ENCODE measurements at places on chromosomes 6 and 20.
A peak's percentile ranks its signal among the peaks of the same experiment; 100 is the strongest.

DNA sequence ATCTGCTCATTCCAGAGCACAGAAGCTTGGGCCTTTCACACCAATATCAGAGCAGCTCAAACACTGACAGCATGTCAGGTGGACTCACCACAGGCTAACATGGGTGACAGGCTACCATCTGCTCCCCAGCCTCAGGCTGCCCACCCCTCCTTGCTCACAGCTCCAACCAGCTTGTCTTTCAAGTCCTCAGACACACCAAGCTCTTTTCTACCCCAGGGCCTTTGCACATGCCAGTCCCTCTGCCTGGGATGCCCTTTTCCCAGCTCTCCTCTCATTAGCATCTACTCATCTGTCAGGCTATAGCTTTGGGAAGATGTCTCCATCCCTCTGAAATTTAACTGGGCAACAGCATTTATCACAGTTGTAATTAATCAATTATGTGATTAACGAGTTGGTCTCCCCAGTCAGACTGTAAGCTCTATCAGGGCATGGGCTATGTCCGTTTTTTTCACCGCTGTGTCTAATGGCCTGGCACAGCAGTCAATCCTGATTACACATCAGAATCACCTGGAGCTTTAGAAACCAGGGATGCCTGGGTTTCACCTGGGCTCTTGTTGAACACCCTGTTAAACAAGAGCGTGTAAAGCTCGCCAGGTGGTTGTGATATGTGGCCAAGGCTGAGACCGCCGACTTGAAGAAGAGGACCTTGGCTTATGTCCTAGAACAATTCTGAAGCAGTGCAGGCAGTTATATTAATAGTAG is 88.9 kb upstream of the MRPS10 start:
- H3K27ac ChIP-seq: peak overlapping the region; percentile 91
- H3K4me1 ChIP-seq: peaks cover 34% of the 10 kb centered on the region
- no peaks in the 10 kb centered on the region for H3K27me3 ChIP-seq
- no peak for DNase-seq
- peaks cover 2% of the 10 kb centered on the region for H3K36me3 ChIP-seq

GRCh38 chr20:11734431-11734830 is 183.3 kb upstream of the BTBD3 start:
- no peak overlapping the region for H3K4me3 ChIP-seq
- H3K27ac ChIP-seq: no peak overlapping the region
- H3K4me1 ChIP-seq: no peaks in the 10 kb centered on the region
- H3K27me3 ChIP-seq: no peaks in the 10 kb centered on the region

GRCh38 chr20:43550456-43550855 is 8.4 kb upstream of the SGK2 start:
- DNase-seq: no peak
- no peak overlapping the region for H3K27ac ChIP-seq
- H3K4me3 ChIP-seq: no peak overlapping the region
- H3K4me1 ChIP-seq: no peaks in the 10 kb centered on the region

DNA sequence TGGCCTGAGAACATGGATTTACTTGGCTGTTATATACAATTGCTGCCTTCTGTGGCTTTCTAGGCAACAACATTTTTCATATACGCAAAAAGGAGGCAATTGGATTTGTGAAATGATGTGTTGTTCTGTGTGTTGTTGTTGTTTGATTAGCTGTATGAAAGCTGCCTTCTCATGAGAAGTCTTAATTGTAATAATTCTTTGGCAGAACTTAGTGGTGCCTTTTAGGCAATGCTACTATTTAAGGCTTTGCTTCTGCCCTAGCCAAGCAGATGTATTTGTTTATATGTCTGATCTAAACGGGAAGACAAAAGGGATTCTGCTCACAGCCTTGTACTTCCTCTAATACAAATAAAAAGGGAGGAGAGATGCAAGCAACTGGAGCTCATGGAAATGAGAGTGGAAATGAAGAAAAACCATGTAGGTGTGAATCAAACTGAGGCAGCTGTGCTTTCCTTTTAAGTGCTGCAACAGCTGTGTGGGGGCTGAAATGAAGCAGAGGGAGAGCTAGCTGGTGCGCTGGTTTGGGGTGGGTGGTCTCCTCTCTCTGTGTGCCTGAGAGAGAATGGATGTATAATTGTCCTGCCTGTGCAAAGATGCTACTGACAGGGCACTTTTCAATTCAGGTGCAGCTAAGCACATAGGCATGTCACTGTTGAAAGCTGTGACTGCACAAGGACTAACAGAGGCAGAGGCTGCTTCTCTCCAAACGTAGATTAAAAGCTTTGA is 386.9 kb upstream of the MAN1A1 start:
- H3K27ac ChIP-seq: no peak overlapping the region

DNA sequence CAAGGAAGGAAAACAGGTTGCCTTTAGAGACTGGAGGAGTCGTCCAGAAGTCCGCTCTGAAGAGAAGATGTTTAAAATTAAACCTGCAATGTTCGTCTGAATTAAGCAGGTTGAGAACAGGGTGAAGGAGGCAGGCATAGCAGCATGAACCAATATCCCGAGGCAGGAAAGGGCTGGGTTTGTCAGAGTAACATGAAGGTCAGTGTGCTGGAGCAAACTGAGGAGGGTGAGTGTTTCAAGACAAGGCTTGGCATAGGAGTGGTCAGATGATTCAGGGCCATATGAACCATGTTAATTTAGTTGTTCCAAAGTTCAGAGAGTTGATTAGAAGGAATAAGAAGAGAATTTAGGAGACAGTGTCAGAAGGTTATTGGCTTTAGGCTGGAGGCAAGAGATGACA is 93.3 kb downstream of the UTRN start:
- peaks cover 6% of the 10 kb centered on the region for H3K36me3 ChIP-seq
- H3K27me3 ChIP-seq: no peaks in the 10 kb centered on the region
- peak overlapping the region; percentile 24 for H3K4me3 ChIP-seq
- peaks cover 32% of the 10 kb centered on the region for H3K4me1 ChIP-seq
- H3K27ac ChIP-seq: peak overlapping the region; percentile 54

- peaks cover 82% of the 10 kb centered on the region for H3K4me1 ChIP-seq
- H3K27ac ChIP-seq: peak overlapping the region; percentile 54
- no peak overlapping the region for H3K4me3 ChIP-seq
Measured at GRCh38 chr6:108622641-108623298, 62.1 kb downstream of the FOXO3 start.

- no peak overlapping the region for H3K27ac ChIP-seq
- H3K4me3 ChIP-seq: no peak overlapping the region
- H3K27me3 ChIP-seq: peaks cover 2% of the 10 kb centered on the region
- DNase-seq: no peak
- no peaks in the 10 kb centered on the region for H3K36me3 ChIP-seq
- no peaks in the 10 kb centered on the region for H3K4me1 ChIP-seq
Measured at GRCh38 chr6:111228094-111228493, 140.8 kb downstream of the SLC16A10 start.

DNA sequence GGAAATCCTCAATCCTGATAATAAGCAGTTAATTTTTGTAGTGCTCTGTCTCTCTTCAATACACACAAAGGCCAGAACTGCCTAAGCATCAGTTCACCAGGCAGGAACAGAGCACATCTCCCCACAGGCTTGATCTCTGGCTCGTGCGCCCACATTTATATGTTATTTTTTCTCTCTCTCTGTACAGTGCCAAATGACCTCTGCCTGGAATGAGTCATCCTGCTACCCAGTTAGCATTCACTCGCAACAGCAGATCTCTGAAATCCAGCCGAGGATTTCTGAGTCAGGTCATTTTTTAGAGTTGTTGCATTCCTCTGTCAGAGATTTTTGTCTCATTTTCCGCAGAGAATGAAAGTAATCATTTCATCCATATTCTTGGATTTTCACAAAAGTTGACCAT is 107.1 kb downstream of the COL12A1 start:
- H3K27me3 ChIP-seq: no peaks in the 10 kb centered on the region
- no peaks in the 10 kb centered on the region for H3K36me3 ChIP-seq
- DNase-seq: no peak
- no peak overlapping the region for H3K27ac ChIP-seq
- H3K4me1 ChIP-seq: no peaks in the 10 kb centered on the region

GRCh38 chr20:32354592-32355416 is 3.3 kb upstream of the ASXL1 start:
- H3K4me1 ChIP-seq: peaks cover 16% of the 10 kb centered on the region
- H3K4me3 ChIP-seq: no peak overlapping the region
- H3K27ac ChIP-seq: no peak overlapping the region
- H3K36me3 ChIP-seq: peaks cover 18% of the 10 kb centered on the region
- no peaks in the 10 kb centered on the region for H3K27me3 ChIP-seq
- DNase-seq: no peak

GRCh38 chr20:760751-761417 is 7.4 kb downstream of the SLC52A3 start:
- no peaks in the 10 kb centered on the region for H3K4me1 ChIP-seq
- no peak for DNase-seq
- H3K36me3 ChIP-seq: no peaks in the 10 kb centered on the region
- peaks cover 70% of the 10 kb centered on the region for H3K27me3 ChIP-seq
- no peak overlapping the region for H3K27ac ChIP-seq

DNA sequence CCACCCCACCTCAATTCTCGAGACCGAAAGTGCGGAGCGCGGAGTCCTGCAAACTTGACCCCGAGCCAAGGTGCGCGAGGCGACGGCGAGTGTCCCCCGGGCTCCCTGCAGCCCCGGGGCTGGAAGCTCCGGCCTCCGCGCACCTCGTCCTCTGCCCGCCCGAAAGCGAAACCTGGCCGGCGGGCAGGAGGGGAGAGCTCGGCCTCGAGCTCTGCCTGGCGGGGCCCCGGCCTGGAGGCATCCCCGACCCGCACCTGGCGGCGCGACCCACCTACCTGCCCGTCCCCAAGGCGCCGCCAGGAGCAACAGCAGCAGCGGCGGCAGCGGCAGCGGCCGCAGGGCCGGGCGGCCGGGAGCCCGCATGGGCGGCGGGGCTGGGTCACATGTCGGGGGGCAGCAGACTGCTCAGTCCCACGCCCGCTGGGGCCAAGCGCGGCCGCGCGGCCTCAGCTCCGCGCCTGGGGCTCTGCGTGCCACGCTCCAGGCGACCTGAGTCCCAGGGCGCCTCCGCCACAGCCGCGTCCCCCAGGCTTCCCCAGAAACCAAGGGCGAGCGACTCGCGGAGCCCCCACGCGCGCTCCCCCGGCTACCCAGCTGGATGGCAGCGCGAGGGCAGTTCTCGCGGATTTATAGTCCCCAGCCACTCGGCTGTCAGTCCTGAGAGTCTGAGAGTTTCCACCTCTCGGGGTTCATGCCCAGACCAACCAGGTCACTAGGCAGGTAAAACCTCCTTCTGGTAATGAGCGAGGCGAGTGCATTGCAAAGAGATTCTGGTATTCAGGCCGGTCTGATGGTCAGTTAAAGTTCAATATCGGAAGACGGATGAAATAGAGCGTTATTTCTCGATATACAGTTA is at the start of gene IL20RA:
TSS of gene IL20RA (minus strand) at position 600 of the 856 bp plus-strand sequence. CDS start at position 363, 237 bp downstream.
- H3K4me1 ChIP-seq: peaks cover 3% of the 10 kb centered on the region
- DNase-seq: peak; percentile 3
- peak within 1 kb of the TSS; percentile 79 for H3K4me3 ChIP-seq
- peaks cover 96% of the 10 kb centered on the region for H3K27me3 ChIP-seq

- H3K27me3 ChIP-seq: peaks cover 50% of the 10 kb centered on the region
- H3K4me3 ChIP-seq: no peak overlapping the region
- no peaks in the 10 kb centered on the region for H3K36me3 ChIP-seq
- H3K27ac ChIP-seq: no peak overlapping the region
- no peak for DNase-seq
Measured at GRCh38 chr6:39154705-39155104, 39.7 kb upstream of the SAYSD1 start.

DNA sequence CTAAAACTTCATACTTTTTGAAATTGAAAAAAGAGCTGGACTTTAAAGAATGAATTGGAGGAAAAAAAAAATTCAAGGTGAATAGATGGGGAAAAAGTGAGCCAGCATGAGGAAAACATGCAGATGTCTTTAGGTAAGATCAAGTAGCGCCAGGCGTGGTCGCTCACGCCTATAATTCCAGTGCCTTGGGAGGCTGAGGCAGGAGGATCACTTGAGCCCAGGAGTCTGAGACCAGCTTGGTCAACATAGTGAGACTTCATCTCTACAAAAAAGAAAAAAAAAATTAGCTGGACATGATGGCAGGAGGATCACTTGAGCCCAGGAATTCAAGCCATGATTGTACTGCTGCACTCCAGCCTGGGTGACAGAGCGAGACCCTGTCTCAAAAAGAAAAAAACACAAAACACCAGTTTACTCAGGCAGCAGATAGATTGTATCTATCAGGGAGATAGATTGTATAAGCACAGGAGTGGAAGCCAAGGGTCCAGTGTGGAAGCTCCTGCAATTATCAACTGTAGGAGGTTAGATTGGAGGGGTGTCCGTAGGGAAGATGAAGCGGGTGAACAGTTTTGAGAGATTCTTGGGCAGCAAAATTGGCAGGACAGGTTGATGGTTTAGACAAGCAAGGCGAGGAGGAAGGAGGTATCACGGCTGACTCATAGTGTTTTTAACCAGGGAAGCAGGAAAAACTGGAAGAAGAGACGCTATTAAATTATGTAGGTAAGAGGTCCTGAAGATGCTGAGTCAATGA is 97.6 kb upstream of the ZNF217 start:
- no peaks in the 10 kb centered on the region for H3K27me3 ChIP-seq
- peaks cover 13% of the 10 kb centered on the region for H3K4me1 ChIP-seq
- H3K36me3 ChIP-seq: peaks cover 5% of the 10 kb centered on the region

DNA sequence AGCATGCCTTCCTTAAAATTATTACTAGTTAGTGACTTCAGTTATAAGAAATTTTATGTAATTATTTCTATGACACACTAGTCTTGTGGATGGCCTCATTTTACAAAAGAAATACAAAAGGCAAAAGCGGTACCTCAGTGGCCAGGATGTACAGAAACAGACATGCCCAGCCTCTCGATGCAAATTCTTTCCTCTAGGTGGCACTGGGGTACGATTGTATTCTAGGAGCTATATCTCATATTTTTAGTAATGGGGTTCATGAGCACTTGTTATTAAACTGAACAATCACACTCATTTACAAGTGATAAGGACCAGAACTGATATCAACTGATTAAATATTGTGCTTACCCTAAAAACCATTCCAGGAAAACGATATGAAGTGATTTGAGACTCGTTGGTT is 59.8 kb downstream of the SOD2 start:
- DNase-seq: no peak
- no peaks in the 10 kb centered on the region for H3K4me1 ChIP-seq

- no peak overlapping the region for H3K4me3 ChIP-seq
- H3K27me3 ChIP-seq: no peaks in the 10 kb centered on the region
- H3K27ac ChIP-seq: peak overlapping the region; percentile 2
Measured at GRCh38 chr6:118186672-118187567, 279.9 kb downstream of the SLC35F1 start.

DNA sequence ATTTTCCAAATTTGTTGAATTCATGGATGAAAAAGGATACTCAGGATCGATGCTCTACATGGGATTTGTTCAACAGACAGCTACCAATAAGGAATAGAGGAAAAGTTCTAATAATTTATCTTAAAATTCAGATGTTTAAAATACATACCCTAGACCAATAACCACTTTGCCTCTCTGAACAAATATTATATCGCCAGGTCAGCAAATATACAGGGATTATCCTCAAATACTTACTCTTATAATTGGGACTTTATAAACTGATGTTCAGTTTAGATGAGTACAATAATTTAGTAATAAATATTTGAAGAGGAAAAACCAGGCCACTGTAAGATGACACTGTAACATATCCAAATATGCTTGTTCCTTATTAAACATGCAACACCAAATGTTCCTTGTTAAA is 268.7 kb downstream of the DOK5 start:
- no peaks in the 10 kb centered on the region for H3K27me3 ChIP-seq
- no peaks in the 10 kb centered on the region for H3K36me3 ChIP-seq
- no peak overlapping the region for H3K4me3 ChIP-seq
